ENCODE measurements at places on chromosomes 16 and 17.

DNA sequence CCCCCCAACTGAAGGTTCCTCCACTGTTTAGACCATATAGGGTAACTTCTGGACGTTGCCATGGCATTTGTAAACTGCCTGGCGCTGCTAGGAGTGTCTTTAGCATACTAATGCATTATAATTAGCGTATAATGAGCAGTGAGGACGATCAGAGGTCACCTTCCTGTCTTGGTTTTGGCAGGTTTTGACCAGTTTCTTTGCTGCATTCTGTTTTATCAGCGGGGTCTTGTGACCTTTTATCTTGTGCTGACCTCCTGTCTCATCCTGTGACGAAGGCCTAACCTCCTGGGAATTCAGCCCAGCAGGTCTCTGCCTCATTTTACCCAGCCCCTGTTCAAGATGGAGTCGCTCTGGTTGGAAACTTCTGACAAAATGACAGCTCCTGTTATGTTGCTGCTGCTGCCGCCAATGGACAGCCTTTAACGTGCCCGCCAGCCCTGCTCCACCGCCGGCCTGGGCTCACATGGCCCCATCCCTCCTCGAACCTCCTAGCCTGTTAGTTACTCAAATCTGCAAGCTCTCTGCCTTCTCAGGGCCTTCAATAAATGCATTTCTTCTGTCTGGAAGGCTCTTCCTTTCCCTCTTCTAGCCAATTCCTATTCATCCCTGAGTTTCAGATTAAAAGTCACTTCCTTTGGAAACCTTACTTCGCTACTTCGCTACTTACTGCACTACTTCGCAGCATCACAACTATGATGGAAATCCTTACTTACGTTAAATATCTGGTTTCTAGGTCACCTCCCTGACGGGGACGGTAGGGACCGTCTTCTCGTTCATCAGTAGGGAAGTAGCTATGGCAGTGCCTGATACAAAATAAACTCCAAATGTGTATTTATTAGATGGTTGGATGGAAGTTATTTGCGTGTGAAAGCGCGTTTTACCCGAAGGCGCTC lies 640 bp upstream of the NAGLU start:
- no peak for DNase-seq

GRCh38 chr16:12455287-12455798 lies 348.3 kb downstream of the CPPED1 start:
- DNase-seq: peak; percentile 53

GRCh38 chr17:38507436-38507835 lies 79.2 kb downstream of the ARHGAP23 start:
- DNase-seq: no peak

- DNase-seq: no peak
Measured at GRCh38 chr16:65318138-65318537, 196.3 kb upstream of the CDH11 start.

- no peak for DNase-seq
Measured at GRCh38 chr17:41171886-41172285, 3.9 kb upstream of the KRTAP4-3 start.

DNA sequence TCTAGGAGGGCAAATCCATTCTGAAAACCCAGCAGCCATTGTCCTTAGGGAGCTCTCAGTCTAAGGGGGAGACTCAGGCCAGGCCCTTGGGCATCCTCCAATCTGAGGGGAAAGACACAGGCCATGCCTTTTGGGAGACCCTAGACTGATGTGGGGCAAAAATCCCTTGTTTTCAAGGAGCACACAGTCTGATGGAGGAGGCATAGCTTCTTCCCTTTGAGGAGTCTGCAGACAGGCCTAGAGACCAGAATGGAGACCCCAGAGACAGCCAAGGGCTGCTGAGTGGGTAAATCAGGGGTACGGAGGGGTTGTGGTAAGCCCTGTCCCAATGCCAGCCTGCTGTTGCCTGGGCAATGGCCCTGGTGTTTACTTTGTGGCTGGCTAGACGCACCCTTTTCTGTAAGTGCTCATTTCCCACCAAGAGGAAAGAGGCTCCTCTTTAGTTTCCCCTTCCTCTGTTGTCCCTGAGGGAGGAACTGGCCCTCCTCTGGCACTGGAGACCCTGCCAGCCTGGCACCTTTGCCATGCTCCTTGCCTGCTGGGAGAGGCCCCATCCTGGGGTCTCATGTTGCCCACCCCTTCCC lies 19.3 kb downstream of the ARHGAP23 start:
- DNase-seq: no peak

DNA sequence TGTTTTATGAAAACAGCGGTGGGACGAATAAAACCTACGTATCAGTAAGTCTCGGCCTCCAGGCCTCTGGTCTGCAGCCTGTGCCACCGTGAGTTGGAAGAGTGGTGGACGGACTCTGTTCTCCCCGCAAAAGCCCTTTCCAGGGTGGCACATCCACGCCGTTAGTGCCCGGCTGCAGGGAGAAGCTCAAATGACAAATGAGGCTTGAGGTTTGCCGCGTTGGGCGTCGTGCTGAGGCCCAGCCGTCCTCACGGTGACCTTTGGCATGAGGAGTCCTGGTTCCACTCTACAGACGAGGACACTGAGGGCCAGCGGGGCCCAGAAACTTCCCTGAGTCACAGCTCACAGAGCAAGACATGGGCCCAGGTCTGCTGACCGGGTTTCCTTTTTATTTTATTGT lies 40.2 kb downstream of the JPH3 start:
- no peak for DNase-seq

- no peak for DNase-seq
Measured at GRCh38 chr16:84177741-84178073, 9.2 kb downstream of the TAF1C start.

- DNase-seq: no peak
Measured at GRCh38 chr16:68553186-68553585, 14.1 kb downstream of the ZFP90 start.

GRCh38 chr16:4839942-4840341 lies 7.1 kb downstream of the GLYR1 start:
- DNase-seq: no peak

GRCh38 chr17:56165072-56165641 lies 11.9 kb downstream of the ANKFN1 start:
- no peak for DNase-seq

- no peak for DNase-seq
Measured at GRCh38 chr16:83138512-83138911, 511.7 kb downstream of the CDH13 start.

- DNase-seq: peak; percentile 46
Measured at GRCh38 chr16:585351-585750, 4.5 kb upstream of the RAB40C start.

- no peak for DNase-seq
Measured at GRCh38 chr16:30185683-30186421, 2.5 kb downstream of the CORO1A start.

DNA sequence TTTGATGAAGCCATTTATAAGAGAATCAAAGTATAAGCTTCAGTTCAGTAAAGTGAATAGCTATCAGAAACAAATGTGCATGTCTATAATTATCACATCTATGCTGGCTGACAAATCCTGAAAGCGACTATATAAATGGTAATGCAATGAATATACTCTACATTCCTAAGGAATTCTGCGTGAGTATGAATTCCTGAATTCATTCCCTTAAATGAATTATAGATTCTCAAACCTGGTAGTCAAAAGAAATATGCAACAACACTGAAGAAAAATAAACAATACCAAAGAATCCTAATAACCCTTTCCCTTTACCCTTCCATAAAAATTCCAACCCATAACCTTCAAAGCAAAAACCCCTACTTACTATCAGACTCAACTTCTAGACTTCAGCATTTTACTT lies 416.6 kb upstream of the PMFBP1 start:
- no peak for DNase-seq

- DNase-seq: peak; percentile 68
Measured at GRCh38 chr16:53043986-53044601, 8.6 kb downstream of the CHD9NB start.

GRCh38 chr16:54636221-54636793 lies 294.4 kb upstream of the IRX5 start:
- DNase-seq: no peak

DNA sequence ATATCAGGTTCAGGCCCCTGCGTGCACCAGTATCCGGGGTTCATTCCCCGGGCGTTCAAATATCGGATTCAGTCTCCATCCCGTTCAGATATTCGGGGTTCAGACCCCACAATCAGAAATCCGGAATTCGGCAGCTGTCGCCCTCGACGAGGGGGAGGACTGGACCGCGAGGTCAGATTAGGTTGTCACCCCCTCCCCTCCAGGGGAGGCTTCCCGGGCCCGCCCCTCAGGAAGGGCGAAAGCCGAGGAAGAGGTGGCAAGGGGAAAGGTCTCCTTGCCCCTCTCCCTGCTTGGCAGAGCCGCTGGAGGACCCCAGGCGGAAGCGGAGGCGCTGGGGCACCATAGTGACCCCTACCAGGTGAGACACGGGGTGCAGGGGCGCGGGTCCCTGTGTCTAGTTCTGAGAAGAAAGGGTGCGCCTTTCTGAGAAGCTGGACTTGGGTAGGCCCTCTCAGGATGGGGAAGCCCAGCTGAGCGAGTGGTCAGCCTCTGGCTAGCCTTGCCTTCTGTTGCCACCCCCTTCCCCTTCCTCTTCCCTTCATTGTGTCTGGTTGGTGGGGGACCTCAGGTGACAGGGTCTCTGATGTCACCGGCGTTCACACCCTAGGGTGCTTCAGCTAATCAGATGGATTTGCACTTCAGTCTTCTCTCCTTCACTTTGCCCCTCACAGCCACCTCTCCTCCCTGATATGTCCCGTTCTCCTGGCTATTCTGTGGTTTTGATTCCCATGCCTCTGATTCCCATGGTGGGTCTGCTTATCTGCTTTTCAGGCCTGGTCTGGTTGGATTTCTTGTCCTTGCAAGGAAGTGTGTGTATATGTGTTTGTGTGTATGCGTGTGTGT lies 844 bp downstream of the TAOK2 start:
- DNase-seq: no peak

DNA sequence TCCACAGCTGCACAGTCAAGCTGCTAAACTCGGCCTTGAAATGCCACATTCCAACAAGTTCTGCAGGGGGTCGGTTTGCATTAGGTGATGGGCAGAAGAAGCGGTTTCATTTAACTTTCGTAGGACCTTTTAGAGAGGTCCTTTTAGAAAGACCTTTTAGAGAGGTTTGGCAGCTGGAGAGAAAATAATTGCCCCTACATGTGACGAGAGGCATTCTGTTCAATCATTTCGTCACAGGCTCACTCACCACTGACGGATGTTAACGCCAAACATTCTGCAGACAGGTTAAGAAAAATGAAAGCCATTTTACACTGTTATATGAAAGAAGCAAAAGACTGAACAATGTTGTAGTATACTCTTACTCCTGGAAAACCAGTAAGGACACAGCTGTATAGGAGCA lies 76.5 kb upstream of the ZNF423 start:
- DNase-seq: no peak

- DNase-seq: no peak
Measured at GRCh38 chr17:41771389-41772206, 14.9 kb downstream of the JUP start.

DNA sequence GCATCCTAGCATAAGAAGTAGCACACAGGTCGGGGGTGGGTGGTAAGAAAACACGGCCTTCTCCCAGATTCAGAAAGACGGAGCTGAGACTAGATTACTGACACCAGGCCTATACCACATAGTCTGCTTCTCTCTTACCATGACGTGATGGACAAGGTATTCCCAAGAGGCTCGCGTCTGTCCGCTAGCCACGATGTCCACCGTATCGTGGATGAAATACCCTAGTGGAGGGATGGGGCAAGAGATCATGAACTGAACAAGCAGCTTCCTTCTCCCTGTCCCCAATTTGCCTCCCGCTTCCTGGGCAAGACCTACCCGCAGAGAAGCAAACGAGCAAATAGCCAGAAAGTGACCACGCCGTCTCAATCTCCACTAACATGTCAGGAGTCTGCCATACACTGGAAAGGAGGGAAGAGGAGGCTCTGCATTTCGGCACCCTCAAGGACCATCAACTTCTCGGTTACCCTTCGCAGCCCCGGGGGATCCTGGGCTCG lies 820 bp downstream of the TLCD1 start:
- peak; percentile 65 for DNase-seq

- no peak for DNase-seq
Measured at GRCh38 chr17:10119203-10120108, 79.0 kb downstream of the GAS7 start.

DNA sequence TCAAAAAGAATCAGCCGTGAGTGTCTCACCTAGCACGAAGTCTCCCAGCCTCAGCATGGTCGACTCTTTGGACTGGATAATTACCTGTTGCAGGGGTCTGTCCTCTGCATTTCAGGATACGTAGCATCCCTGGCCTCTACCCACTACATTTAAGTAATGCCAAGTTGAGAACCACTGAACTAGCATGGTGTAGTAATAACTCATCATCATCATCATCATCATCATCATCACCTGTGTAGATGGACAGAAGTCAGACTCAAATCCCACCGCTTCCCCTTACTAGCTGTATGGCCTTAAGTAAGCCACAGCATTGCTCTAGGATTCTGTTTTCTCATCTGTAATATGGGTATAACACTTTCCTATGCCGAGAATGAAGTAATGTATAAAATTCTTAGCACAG lies 373.1 kb upstream of the XYLT1 start:
- no peak for DNase-seq

DNA sequence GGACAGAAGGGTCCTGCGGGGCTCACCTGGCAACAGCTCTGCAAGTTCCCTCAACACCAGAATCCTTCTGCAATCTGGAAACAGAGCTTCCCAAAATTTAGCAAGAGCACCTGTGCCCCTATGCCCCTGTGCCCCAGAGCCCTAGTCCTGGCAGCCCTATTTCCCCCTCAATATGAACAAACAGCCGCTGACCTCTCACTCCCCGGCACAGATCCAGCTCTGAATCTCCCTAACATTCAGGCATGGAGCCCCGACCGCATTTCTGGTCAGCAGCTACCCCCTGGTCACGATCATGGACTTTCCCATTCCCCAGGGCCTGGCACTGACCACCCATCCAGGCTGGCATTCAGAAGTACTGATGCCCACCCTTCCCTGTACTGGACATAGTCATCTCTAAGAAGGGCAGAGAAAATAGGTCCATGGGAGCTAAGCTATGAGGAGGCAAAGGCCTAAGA lies 110.8 kb upstream of the SMURF2 start:
- DNase-seq: no peak

Data from HepG2 (cell line).